ENCODE measurements at places on chromosomes 1 and 21.

GRCh38 chr1:226809785-226810571 is 60.4 kb upstream of the PSEN2 start:
- peak; percentile 53 for DNase-seq

GRCh38 chr21:32322676-32323075 is 24.0 kb downstream of the MRAP start:
- DNase-seq, result no peak

- no peak for DNase-seq
These were observed 49.7 kb upstream of the NEK7 start for GRCh38 chr1:198107091-198107501.

- no peak for DNase-seq
These were observed 144.8 kb downstream of the ST6GALNAC5 start for GRCh38 chr1:77012066-77012465.

GRCh38 chr21:36700295-36700970 is 1.5 kb downstream of the SIM2 start:
- no peak for DNase-seq

DNA sequence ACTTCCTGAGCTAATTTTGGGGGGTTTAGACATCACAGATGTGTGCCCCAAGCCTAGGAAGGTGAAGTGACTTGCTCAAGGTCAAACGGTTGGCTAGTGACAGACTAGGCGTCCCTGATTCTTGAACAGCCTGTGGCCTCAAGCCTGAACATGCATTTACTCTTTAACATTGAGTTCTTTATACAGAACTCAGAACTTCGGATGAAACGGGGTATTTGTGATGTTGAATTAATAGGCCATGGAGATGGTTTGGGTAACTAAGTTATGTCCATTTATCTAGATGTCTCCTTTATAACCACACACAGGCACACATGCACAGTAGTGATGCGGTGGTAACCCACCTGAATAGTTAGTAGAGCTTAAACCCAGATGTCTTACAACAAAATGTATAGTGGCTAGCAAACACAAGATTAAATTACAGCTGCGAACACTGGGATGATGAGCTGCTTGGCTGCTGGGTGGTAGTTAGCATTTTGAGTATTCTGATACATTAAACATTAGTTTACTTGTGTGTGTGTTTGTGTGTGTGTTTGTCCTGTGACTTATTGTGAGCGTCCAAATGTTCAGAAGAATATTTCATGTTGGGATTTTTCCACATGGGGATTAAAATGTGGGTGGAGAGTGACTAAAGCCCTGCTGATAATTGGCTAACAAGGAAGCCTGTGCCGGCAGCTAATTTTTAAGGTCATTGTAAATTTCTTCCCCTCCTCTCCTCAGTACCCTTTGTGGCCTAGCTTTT is 2.3 kb downstream of the ATP1A1 start:
- DNase-seq, result no peak

DNA sequence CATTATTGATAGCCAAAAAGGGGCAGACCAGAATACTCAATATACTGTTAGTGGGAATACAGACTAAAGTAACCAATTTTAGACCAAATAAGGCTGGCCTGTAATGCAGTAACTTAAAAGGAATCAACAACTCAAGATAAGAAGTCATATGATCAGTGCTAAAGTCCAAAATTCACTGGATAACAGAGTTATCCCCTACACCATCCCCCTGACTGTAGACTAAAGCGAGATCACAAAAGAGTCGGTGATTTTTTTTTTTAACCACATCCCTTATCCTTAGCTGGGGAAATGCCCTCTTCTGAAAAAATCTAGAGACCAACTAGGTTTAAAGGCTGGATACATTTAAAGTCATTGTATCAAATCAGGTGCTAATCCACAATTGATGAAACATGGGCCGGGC is 7.7 kb downstream of the UBR4 start:
- no peak for DNase-seq

DNA sequence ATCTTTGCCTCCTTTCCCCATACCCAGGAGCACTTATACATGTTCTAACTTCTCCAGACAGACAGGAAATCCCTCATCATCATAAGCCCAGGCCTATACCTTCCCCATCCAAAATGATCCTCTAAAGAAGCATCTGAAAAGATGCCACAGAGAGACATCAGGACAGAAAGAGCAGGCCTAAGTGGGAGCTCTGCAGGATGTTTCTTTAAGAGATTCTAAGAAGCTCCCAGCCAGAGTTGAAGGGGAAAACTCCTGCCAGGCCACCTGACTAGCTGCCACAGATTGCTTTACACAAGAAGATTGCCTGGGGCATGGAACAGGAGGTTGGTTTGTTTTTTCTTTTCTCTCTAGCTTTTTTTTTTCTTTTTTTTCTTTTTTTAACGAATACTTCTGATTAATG is 275.8 kb downstream of the VAV3 start:
- DNase-seq, result no peak

GRCh38 chr1:34844252-34844634 is 15.3 kb downstream of the SMIM12 start:
- no peak for DNase-seq

DNA sequence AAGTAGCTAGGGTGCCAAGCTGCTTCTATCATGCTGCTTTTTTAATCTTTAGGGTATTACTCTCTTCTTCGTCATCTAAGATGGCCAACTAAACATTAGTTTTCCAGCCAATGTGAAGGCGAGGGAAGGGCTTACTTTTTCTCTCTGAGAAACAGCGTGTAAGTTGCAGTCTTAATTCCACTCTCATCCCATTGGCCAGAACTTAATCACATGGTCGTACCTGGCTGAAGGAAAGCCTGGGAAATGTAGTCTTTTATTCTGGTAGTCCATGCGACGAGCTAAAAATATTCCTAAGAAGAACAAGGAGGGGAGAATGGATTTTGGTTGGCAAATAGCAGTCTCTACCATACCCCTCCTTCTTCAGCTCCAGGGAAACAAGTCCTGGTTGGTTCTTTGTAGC is 21.5 kb downstream of the DNAJC6 start:
- DNase-seq, result no peak

- DNase-seq, result no peak
These were observed 39.8 kb upstream of the PRRX1 start for GRCh38 chr1:170624146-170624545.

DNA sequence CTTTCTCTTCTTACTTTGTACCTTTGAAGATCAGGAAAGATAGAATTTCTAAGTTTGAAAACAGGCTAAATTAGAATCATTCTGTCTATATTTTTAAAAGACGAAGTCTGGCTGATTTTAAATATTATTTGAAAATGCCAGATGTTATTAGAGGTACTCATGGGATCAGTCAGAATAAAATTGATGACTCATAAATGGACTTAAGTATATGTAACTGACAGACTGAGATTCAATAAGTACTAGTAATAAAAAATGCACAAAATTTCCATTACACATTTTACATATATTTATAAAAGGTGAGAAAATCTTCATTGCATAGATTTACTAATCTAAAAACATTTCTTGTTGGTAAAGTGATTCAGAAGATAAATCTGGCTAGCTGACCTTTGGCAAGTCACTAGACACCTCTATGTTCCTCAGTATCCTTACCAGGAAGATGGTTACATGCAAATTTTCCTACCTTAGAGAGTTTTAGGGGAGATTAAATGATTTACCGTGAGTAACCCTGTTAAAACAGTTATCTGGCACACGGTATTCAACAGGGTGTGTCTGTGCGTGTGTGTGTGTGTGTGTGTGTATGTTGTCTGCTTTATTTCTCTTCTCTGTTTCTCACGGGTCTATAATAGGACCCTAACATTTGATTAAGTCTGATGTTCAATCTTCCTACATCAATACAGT is 189.0 kb downstream of the RUNX1 start:
- no peak for DNase-seq

DNA sequence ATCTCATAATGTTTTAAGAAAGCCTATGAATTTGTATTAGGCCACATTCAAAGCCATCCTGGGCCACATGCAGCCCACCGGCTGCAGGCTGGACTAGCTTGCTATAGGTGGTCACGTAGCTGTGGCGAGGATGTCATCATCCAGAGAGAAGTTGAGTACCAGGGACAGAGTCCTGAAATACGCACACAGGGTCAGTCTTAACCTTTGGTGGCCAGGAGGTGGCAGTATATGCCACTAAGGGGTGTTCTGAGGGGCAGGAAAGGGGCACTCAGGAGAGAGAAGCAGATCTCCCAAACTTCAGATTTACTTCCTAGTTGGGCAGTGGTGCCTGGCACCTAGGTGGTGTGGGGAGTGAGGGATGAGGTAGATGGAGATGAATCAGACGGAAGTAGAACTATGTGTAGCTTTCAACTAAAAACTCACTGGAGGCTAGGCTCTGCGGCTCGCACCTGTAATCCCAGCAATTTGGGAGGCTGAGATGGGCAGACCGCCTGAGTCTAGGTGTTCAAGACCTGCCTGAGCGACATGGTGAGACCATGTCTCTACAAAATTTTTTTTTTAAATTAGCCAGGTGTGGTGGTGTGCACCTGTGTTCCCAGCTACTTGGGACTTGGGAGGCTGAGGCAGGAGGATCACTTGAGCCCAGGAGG is 16.3 kb upstream of the CDK18 start:
- DNase-seq, result no peak

DNA sequence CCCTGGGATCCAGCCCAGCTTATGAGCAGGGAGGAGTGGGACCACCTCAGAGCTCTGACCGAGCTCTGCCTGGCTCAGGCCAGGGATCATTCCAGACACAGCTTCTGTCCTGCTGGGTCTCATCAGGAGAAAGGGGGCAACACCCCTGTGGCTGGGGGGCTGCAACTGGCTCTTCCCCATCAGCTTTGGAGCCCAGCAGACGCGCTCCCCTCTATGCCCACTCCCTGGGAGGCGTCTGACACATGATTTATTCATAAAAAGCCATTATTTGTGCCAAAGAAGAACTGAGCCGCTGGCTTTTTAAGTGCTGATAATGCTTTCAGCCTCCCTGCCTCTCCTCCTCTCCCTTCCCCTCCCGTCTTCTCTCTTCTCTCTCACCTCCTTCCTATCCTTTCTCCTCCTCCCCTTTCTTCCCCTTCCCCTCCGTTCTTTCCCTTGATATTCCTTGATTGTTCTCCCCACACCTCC is 25.0 kb downstream of the FOXO6 start:
- no peak for DNase-seq

- DNase-seq, result no peak
These were observed 83.9 kb downstream of the DTL start for GRCh38 chr1:212119397-212119837.

- DNase-seq, result no peak
These were observed 362.4 kb downstream of the HHAT start for GRCh38 chr1:210691039-210691610.

DNA sequence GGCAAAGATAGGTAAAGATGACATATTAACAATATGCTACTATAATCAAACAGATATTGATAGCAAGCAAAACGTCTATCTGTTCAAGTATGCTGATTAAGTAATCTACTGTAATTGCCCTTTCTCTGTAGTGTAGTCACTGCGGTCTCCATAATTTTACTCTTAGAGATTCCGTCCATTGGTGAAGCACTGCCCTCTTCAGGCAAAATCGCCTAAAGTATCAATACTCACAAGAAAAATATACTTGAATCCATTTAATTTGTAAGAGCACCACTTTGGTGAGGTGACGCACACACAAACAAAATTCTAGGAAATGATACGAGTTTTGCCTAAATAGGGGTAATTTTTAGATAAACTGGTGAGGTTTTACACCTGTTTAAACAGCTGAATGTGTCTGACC is 434.6 kb upstream of the CHRM3 start:
- peak; percentile 2 for DNase-seq

DNA sequence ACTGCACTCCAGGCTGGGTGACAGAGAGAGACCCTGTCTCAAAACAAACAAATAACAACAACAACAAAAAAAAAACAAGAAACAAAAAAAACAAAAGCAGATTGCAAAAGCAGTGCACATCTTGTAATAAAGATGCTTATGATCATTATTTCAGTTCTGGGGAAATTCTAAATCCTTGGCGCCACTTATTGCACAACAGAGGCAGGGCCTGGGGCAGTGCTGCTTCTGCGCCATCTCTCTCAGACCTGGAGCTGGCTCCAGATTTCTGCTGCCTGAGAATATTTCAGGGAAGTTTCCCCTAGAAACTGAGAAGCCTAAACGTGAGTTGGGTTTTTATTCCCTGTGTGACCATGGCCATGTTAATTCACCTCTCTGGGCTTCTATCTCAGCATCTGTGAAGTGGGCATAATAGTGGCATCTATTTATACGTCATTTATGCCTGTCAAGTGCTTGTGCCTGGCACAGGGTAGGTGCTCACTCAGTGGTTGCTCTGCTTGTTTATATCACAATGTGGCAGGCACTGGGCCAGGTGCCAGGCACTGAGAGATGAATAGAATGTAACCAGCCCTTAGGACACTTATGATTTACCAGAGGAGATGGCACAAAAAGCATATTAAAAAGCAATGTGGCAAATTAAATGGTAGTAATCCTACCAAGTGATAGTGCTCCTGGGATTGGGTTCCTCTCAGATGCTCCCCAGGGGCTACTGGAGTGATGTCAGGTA is 67.9 kb downstream of the MDM4 start:
- no peak for DNase-seq

DNA sequence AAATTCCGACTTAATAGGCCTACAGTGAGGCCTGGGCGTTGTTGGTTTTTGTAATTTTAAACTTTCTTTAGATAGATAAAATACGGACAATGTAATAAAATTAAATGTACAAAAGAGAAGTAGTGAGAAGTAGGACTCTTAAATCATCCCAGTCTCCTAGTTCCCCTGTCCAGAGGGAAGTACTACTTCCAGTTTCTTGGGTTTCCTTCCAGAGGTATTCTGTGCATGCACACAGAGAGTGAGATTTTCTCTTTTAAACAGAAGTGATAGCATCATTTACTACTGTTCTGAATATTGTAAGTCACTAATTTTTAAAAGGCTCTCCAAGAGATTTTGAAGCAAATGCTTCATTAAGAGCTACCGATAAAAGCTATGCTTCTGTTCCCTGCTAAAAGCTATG is 7.2 kb upstream of the FNBP1L start:
- no peak for DNase-seq

DNA sequence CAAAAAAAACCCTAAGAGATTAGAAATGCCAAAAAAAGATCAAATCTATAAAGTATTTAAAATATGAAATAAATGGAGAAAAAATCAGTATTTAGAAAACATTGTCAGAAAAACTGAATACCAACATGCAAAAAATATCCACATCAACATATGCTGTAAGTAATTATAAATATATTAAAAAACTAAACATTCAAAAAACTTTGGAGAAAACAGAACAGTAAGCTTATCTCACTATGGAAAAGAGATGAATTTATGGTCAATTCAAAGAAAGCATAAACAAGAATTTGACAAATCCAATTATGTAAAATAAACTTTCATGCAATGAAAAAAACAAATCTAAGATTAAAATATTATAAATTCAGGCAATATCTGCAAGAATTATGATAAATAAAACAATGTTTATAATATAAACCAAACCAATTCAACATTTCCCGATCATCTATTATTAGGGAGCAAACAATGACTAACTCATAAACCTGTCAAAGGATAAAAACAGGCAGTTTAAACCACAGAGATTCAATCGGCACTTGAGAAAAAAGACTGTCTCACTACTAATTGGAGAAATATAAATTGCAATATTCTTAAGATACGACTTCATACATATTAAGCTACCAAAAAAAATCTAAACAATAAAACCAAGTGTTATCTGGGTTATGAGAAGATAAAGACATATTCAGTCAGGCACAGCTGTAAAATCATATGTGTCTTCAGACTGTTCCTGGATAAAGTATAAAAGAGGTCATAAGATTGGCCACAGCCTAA is 21.8 kb downstream of the EYA3 start:
- no peak for DNase-seq

GRCh38 chr1:40810927-40811326 is 27.3 kb downstream of the KCNQ4 start:
- DNase-seq, result no peak

GRCh38 chr1:6447818-6448748 is 17.9 kb downstream of the TNFRSF25 start:
- DNase-seq, result no peak
